Activated naive CD4-positive, alpha-beta T cell treated with anti-CD3 and anti-CD28 coated beads, Interleukin-2, amount 10 ng/mL, durations not matched to agents 7 days and 5 days (primary cell): ENCODE measurements at places on chromosomes 2 and 18.

DNA sequence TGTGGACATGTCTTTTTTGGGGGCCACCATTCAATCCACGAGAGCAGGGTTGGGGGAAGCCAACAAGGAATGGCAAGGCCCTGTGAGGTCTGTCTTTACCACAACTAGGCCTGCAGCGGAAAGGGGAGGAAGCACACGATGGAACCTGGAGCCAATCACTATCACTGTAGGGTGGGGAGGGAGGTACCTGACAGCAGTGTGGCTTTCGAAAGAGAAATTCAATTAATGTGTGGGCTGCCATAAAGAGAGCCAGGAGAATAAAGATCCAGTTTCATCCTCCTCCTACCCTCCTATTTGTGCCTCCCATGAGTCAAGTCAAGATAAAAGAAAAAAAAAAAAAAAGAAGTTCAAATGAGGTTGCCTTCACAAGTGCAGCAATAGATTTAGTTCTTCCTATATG lies 18.9 kb upstream of the RBMS1 start:
- no peak for DNase-seq

DNA sequence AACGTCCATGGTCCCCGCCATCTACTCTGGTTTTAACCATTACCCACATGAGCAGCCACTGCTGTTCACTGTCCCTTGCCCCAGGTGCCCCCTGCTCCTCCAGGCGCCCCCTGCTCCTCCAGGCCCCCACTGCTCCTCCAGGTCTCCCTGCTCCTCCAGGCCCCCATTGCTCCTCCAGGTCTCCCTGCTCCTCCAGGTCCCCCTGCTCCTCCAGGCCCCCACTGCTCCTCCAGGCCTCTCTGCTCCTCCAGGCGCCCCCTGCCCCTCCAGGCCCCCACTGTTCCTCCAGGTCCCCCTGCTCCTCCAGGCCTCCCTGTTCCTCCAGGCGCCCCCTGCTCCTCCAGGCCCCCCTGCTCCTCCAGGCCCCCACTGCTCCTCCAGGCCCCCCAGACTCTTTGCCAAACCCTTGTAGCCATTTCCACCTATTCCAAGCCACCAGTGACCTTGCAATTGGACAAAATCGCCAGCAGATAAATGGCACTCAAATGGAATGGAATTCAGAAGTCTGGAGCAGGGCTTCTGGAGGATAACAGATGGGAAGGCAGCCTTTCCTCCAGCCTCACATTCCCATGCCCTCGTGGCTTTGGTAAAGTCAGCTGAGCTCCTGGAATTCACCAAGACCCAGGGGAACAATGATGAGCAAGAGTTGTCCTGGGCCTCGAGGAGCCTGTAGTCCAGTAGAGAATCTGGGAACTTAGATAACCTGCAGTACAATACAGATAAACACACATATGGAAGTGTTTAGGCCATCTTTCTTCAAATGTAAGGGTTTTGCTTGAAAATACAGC lies 13.3 kb upstream of the RPL31 start:
- no peak for DNase-seq

GRCh38 chr2:229725716-229726574 lies 11.6 kb upstream of the DNER start:
- no peak for DNase-seq

DNA sequence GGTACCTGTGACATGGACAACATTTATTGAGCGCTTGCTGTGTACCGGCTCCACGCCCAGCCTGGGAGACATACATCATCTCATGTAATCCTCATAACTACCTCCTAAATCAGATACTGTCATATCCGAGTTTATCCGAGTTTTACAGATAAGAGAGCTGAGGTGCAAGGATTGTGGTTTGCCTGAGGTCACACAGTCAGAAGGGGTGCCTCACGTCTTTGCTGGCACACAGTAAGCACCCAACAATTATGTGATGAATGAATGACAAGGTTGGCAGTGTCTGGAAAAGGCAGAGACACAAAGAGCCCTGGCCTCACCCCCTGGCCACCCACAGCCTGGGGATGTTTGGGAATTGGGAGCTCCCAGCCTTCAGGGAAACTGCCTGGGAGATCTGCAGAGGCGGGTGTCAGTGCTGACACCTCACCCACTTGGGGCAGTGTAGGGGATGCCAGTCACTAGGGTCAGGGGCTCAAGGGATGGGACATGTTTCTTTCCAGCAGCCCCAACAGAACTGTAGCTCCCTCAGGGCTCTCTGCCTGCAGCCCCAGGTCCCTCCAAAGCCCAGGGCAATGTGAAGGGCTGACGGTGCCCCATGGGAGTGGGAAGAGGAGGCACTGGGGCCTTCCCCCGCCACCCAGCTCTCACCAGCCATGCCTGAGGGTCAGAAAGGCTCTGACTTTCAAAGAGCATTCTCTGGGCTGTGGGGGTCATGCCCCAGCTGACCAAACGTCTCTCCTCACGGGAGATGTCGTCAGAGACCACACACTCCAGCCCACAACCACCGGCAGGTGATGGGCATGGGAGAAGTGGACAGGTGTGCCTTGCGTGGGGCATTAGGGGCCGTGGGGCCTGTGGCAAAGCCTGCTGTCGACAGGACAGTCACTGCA lies 157.5 kb downstream of the ZFP36L2 start:
- peak; percentile 8 for DNase-seq

- no peak for DNase-seq
These were observed 163.1 kb downstream of the ANTXR1 start for GRCh38 chr2:69175790-69176715.

DNA sequence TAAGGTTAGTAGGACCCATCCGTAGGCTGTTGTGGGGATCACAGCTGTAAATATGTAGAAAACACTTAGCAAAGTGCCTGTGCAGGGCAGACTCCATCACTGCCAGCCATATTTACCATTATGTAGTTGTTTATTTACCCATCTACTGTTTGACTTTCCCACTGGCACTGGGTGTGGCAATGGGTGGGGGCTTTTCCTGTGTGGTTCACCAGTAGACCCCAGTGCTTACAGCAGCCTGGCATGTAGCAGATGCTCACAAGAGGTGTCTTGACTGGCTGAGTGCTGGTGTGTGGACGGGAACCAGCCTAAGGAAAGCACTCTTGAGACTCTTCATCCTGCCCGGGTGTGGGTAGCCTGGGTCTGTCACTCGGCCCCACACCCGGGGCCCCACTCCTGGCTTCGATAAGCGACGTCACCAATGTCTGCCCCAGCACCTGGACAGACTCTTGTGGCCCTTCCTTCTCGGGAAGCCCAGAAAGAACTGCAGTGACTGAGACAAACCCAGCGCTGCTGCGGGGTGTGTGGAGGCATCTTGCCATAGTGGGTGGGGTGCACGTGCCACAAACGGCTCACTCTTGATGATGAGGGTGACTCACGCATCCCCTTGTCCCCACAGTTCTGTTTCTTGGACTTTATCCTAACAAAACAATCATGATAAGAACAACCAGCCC lies 78.3 kb downstream of the HDAC4 start:
- DNase-seq: peak; percentile 54

- no peak for DNase-seq
These were observed 194.2 kb downstream of the GLI2 start for GRCh38 chr2:120929829-120930228.

- DNase-seq: peak; percentile 89
These were observed 71.0 kb downstream of the ARL4C start for GRCh38 chr2:234425639-234426603.

GRCh38 chr2:101613056-101613704 lies 84.3 kb upstream of the MAP4K4 start:
- DNase-seq: no peak

GRCh38 chr2:29397713-29398112 lies 282.5 kb downstream of the CLIP4 start:
- DNase-seq: no peak

DNA sequence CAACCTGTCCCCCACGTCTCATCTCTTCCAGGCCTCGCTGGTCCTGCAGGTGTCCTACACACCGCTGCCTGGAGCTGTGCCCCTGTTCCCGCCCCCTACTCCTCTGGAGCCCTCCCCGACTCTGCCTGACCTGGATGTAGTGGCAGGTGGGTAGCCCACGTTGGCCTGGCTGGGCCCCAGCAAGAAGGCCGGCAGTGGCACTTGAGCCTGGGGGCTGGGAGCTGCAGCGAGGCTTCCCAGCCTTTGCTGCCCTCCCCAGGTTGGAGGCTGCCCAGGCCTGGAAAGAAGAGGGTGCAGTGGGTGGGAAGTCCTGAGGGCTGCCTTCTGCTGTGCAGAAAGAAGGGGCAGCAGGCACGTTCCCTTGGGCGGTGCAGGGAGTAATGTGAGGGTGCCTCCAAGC lies 58.4 kb downstream of the DYSF start:
- DNase-seq: no peak

DNA sequence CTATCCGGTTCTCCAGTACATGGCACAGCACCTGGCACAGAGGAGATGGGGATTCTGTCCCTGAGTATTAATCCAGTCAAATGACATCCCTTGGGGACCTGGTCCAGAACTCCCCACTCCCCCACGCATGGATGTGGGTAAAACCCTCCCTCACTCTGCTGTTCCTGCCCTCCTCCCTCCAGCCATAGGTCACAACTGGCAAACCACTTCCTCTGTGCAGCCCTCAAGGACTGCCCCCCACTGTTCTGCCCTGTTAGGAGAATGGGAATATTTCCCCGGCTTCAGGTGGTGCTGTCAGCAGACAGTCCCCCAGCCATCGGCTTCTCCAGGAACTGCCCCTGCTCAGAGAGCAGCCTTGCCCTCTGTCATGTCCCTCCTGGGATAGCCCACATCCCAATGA lies 1.5 kb upstream of the TFCP2L1 start:
- DNase-seq: no peak

- DNase-seq: no peak
These were observed 46.3 kb upstream of the CREB1 start for GRCh38 chr2:207483477-207483876.

- no peak for DNase-seq
These were observed 542 bp upstream of the CNNM3 start for GRCh38 chr2:96815326-96816126.

- no peak for DNase-seq
These were observed 1.6 kb downstream of the ZNF516 start for GRCh38 chr18:76493213-76494161.

DNA sequence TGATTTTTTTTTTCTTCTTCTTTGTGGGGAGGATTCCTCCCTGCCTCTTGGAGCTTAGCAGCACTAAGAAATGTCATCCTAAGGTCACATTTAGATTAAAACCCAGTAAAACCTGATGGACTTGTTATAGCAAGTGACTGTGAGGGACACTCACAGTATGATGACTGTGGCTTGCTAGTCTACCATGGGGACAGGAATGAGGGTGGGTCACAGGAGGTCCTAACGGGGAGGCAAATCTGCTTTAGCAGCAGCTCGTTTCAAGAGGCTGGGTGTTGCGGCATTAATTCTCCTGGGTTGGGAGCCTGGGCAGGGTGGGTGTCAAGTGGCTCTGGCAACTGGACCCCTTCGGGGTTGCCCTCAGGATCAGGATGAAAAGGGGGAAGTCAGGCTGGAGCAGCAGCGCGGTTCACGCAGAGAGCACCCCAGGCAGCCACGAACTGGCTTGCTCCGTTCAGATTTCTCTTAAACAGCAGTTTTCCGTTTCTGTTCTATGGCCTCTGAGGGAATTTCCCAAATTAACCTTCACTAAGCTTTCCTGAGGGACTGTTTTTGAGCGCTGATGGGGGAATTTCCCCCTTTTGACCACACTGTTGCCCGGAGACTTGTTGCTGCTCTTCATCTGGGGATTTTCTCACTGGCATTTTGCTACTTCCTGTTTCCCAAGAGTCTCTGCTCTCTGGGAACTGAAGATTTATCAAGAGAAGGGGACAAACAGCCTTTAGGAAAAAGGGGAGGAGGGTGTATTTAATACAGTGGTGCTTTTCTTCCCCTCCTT lies 59.8 kb upstream of the PELI1 start:
- DNase-seq: peak; percentile 38

- DNase-seq: no peak
These were observed 835 bp upstream of the IL18RAP start for GRCh38 chr2:102421890-102422759.

DNA sequence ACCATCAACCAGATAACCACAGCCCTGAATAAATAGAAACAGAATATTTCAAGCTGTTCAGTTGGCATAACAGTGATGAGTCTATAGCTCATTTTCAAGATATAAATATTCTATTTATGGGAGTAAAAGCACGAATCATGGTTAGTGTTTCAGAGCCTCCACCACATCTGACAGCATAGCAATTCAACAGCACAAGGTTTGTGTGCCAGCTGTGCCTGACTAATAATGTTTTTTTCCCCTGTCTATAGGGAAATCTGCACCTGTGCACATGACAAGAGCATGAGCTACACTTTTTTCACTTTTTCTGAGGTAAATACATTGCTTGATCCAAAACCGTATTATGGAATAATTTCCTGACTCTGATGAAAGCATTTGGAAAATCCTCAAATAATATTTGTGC lies 251.3 kb downstream of the RPIA start:
- DNase-seq: no peak

- DNase-seq: peak; percentile 81
These were observed 32.3 kb downstream of the DNMT3A start for GRCh38 chr2:25309402-25309801.
